ENCODE measurements at places on chromosomes 5 and 9.

DNA sequence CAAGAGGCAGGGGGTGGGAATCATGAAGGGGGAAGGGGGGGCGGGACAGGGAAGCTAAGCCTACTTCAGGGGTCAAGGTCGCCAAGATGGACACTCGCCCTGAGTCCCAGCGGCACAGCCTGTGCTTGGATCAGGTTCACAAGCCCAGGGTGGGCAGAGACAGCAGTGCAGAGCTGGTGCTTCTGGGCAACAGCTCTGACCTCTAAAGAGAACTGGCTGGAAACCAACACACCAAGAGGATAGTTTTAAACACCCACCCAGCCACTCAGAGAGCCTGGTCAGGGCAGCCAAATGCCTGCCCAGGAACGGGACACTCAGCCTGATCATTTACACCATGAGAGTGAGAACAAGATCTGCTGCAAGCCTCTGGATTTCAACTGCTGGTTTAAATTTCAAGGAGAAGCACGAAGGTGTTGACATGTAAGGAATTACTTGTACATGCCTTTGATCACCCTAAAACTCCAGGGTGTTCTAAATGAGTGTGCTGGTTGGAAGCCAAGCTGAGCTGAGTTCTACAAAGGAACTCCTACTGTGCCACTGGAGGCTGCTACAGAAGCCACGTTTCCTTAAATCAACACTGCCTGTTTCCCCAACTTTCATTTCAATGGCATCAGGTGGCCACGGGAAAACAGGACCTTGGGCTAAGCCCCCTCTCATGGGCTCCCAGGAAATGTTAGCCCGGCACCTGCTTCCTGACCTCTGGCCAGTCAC lies 91.5 kb downstream of the TTLL11 start:
- no peak for DNase-seq

- DNase-seq, result no peak
Measured at GRCh38 chr5:114988096-114988495, 181.6 kb downstream of the TRIM36 start.

DNA sequence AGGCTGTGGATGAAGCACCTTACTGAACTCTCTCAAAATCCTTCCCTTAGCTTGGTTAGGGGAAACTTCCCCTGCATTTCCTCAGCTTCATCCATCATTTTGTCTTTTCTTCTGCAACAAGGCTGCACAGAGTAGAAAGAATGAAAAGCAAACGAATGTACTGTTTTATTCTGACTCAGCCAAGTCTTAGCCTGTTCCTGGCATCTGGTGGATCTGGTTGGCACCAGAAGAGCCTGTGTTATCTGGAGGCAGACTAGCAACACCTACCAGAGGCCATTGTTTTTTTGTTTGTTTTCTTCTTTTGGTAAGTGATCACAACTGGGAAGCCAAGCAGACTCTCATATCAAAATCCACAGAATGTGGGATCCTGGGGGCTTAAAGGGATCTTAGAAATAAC lies 200.7 kb downstream of the FANCC start:
- no peak for DNase-seq

- no peak for DNase-seq
Measured at GRCh38 chr5:149798466-149798865, 68.4 kb downstream of the PPARGC1B start.

DNA sequence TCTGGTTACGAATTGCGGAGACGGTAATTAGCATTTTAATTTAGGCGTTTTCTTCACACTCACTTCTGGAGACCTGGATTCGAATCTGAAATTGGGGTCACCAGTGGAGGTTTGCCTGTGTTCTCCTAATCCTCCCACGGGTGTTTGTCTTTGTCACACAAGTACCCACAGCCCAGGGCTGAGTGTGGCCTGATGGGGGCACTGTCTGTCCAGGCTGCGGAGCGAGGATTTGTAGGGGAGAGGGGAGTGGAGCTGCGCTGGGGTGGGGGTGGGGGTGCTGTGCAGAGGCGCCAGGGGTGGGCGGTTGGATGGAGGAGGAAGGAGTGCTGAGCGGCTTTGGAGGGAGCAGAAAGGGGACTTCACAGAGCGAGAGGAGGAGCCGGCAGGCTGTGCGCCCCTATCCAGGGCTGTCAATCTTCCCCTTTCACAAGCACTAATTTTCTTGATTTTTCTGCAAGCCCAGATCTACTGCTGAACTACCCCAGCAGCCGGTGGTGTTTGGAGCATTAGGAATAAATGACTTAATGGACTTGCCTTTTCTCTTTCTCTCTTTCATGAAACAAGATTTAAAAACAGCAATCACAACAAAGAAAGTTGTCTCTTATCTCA lies 53.1 kb downstream of the TSPAN17 start:
- peak; percentile 73 for DNase-seq

DNA sequence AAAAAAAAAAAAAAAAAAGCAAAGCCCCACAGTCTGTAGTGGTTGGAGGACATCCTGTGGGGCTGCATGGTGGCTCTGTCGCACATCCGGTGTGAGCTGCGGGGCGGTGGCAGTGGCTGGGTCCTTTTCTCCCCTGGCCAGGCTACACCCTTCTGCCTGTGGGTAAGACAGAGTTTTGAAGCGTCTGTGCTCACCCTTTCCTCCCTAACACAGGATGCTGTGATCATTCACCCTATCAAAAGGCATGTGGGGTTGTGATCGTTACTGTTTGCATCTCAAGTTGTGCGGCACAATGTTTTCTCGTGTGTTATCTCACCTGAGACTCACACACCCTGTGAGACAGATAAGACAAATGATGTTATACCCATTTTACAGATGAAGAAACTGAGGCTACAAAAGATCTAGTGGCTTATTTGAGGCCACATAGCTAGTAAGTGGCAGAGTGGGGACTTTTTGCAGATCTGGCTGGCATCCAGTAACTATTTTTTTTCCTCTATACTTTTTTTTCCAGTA lies 17.5 kb downstream of the IRF1 start:
- DNase-seq, result no peak

- no peak for DNase-seq
Measured at GRCh38 chr5:53386341-53386740, 94.1 kb upstream of the FST start.

- no peak for DNase-seq
Measured at GRCh38 chr5:44842496-44843282, 33.9 kb downstream of the MRPS30 start.

- DNase-seq, result no peak
Measured at GRCh38 chr5:57383093-57383861, 99.3 kb downstream of the ACTBL2 start.

DNA sequence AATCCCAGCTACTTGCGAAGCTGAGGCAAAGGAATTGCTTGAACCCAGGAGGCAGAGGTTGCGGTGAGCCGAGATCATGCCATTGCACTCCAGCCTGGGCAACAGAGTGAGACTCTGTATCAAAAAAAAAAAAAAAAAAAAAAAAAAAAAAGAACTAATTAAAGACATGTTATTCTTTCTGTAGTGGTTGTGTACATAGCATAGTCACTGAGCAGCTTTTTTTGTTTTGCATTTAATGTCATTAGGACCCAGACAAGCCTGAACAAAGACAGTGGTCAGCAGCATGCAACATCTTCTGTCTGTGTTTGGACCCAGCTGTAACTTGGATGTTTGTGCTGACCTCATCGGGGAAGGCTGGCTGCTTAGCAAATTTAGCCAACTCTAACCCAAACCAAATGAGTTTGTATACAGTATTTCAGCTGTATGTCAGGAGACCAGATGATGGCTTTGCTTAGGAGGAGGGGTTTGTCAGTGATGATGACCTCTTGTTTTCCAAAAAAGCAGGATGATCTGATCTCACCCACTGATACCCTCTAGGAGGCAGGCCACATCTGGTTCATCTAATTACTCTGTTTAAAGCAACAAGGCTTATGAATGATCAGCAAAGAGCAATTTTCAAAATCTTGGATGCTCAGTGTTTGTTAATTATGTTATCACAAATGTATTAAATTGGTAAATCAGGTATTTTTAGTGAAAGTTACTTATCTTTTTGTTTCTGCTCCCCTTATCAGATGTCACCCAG lies 39.5 kb downstream of the SNCAIP start:
- DNase-seq, result no peak

DNA sequence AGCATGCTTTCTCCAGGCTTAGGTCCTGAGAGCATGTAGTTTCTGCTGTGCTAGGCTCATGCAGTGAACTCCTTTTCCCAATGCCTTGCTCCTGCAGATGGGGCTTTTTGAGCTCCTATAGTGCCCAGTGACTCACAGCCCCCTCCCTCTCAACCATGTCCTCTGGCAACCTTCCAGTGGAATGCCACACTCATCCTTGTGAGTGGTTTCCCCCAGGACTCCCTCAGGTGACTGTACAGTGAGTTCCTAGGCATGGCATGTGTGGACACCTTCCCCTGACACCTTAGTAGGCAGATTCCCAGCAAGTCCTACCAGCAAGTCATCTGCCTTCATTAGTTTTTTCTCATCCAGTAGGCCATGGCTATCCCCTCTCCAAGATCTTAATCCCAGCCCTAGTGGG lies 72.4 kb upstream of the CXCL14 start:
- DNase-seq, result no peak

- DNase-seq, result no peak
Measured at GRCh38 chr9:7828334-7828733, 28.8 kb upstream of the DMAC1 start.

DNA sequence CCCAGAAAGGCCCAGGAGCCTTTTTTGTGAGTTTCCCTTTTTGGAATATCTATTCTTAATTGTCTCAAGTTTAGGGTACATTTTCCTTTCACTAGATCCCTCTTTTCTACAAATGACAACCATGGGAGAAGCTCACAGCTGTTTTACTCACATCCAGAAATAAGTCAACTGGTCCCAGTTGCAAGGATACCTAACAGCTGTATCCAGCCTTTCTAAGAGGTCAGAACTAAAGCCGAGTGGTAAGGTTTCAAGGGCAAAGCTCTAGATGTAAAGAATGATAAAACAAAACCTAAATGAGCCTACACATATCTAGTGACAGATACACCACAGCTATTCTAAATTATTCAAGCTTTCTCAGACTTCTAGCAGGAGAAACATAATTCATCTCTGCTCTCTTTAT lies 4.4 kb downstream of the FGF10 start:
- no peak for DNase-seq

DNA sequence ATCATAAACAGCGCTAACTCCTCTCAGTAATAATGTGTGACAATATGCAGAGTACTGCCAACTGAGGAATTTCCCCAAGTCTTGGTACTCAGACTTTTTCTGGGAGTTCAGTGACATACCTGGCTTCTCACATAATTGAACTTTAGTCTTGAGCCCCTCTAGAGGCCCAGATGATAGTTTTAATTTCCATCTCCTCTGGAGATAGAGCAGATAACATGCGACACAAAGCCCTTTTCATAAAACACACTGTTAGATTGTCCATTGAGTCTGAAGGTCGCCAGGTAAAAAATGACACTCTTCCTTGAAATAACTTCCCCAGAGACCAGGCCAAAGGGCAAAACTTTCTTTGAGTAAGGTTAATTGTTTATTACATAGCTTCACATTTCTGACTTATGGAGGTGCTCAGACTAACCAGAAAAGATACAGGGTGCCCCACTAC lies 476.0 kb downstream of the RASEF start:
- DNase-seq, result no peak

- peak; percentile 24 for DNase-seq
Measured at GRCh38 chr9:7844242-7844641, 44.7 kb upstream of the DMAC1 start.

DNA sequence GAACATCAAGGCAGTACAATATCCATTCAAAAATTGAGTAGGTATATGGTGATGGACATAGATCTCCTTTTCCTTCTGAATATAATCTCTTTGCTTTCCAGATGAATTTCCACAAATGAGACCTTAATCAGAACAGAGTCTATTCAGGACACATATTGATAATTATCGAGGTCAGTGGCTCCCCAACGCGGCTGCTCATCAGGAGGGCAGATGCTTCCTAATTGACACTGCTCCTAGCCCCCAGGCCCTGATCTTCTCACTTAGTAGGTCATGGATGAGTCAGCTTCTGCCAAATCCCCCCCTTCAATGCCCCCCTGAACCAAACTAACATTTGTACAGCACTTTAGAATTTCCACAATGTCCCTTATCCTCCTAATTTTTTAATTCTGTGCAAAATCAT lies 51.6 kb downstream of the SEMA5A start:
- no peak for DNase-seq

DNA sequence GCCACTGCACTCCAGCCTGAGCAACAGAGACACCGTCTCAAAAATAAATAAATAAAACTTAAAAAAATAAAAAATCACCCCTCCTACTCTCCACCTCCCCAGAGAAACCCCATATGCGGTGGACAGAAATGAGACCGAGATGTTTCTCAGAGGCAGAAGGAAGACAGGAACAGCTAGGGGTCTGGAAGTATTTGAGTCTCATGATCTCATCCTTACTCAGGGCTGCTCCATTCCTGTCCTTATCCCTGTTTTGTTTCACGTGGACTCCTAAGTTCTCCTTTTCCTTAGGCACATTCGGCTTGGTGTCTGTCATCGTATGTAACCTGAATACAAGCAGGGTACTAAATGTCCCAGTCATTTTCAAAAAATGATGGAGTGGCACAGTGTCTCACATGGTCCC lies 76.1 kb downstream of the C9orf50 start:
- no peak for DNase-seq

DNA sequence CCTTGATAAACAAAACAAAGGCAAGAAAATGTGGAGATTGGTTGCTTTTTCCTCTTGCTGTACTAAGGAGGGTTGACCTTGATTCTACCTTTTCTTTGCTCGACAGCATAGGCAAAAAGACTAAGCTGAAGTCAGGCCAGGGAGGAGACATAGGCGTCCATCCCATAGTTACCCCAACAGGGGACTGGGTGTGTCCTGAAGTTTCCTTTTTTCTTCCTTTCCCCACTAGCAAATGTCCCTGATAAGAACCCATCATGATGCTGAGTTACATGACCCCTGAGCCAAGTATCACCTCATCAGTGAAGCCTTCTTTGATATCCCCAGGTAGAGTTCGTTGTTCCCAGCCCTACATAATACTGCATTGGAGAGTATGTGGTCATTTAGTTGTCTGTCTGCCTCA lies 9.9 kb upstream of the SHROOM1 start:
- DNase-seq, result no peak

- no peak for DNase-seq
Measured at GRCh38 chr5:180613188-180613813, 22.0 kb upstream of the SCGB3A1 start.

DNA sequence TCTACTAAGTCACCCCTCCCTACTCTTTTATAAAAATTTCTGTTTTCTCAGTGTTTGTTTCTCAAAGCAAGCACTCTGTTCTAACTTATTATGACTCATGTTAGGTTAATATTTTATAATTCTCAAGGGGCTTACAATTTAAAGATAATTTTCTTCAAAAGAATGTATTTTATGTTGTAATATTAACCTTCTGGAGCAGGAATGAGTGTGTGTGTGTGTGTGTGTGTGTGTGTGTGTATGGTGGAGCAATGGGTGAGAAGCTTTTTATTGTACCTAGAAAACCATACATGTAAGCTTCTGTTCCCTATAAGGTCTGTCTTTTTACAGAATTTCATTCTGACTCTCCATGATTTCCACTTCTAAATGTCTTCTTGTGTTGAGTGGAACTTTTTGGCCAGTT lies 63.0 kb downstream of the PBX3 start:
- DNase-seq, result no peak

DNA sequence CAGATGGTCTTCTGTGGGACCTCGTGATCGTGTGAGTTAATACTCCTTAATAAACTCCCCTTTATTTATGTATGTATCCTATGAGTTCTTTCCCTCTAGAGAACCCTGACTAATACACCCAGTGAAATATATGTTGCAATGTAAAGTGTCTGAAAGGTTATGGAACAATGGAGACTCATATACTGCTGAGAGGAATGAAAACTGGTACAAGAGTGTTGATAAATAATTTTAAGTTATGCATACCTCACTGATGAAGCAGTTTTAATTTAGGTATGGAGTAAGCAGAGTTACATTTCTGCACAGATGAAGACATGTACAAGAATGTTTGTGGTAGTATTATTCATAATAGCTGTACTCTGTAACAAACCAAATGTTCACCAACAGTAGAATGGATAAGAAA lies 438.3 kb downstream of the TAF11L14 start:
- no peak for DNase-seq

All from WERI-Rb-1 (cell line).